ENCODE measurements at places on chromosomes 11 and 22.

GRCh38 chr11:19196432-19196831, 5.4 kb downstream of the CSRP3 start:
- DNase-seq: no peak

GRCh38 chr22:35131525-35132000, 65.6 kb downstream of the ISX start:
- DNase-seq: no peak

DNA sequence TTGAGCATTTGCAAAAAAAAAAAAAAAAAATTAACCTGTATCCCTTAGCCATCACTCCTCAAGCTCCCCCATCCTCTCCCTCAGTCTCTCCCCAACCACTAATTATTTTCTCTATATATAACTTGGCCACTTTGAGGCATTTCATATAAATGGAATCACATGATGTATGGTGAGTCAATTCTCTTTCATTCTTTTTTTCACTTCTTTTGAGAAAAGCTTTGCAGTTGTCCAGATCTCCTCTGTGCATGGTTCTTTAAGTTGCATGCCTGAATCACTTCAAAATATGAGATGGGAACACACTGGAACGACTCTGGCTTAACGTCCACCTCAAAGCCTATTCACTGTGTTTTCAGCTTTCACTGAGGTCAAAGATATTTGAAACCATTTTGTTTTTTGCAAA, 40.7 kb downstream of the SHANK2 start:
- no peak for DNase-seq

GRCh38 chr11:129374993-129375750, 476 bp upstream of the BARX2 start:
- DNase-seq: peak; percentile 62

GRCh38 chr11:113873236-113873626, 2.1 kb downstream of the USP28 start:
- DNase-seq: no peak

DNA sequence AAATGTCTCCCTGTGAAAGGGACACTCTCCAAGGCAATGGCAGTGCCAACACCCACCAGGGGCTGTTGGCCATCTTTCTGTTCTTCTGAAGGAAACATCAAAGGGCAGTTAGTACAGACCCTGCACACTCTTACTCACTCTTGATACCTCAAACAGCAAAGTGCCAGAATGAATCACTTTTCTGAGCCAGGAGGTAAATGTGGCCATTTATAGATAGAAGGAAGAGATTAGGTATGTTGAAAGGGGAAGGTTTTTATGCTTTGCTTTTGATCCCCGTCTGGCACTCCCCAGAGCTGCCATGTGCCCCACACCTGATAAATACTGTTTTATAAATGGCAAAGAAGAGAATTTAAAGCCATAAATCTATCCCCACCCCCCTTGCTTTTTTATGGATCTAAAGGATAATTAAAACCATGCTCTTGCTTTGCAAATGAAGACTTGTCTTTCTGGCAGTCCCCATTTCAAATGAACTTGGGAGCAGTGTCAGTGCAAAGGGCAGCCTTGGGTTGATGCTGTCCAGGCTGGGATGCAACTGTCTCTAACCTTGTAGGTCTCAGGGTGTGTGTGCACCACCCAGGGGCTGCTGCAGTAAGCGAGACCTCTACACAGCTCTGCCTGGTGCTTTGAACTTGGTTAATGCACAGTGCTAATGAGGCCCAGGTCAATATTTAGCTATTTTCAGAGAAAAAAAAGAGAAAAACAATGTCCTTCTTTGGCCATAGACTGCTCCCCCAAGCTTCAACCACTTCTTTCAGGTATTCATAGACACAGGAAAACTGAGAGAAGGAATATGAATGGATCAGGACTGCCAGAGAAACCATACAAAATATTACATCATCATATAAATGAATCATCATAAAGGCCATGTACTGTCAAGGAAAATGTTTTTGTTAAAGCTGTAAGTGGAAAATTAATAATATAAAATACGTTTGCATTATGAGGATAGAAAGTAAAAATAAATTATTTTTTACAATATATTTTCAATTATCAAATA, 207.5 kb downstream of the ETS1 start:
- DNase-seq: no peak

DNA sequence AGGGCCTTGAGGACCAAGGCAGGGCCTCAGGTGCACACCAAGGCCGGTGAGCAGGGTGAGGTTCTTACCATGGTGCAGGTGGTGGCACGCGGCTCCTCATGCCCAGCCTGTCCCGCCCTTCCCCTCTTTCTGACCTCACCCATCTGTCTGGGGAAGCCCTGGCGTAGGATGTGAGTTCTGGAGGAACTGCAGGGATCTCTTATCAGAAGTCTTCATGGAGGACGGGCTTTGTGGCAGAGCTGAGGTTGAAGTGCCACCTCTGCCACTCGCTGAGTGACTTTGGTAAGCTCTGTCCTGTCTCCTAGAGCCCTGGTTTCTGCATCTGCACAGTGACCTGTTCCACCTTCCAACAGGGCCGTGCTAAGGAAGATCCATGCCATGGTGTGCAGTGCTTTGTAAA, 49.1 kb downstream of the LRRC32 start:
- DNase-seq: no peak

GRCh38 chr22:46416520-46416871, 81.0 kb downstream of the TRMU start:
- DNase-seq: no peak

- no peak for DNase-seq
Observed at GRCh38 chr11:108025387-108026080, 16.8 kb downstream of the CUL5 start.

- no peak for DNase-seq
Observed at GRCh38 chr11:80816454-80816847, 1375.6 kb upstream of the TENM4 start.

DNA sequence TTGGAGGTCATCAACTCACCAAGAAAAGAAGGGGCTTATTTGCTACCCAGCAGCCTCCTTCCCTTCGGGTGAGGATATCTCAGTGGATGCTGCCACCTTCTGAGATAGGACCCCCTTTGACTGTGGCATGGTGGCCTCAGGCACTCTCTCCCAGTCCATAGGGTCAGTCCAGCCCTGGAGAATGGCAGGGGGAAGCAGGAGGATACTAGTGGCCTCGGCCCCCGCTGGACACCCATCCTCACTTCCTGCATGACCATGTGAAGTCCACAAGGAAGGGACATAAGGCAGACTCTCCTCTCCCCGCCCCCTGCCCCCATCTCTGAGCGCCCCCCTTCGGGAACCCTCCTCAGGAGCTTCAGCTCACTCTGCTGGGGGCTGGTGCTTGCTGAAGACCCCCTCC, 24.4 kb downstream of the TPBGL start:
- DNase-seq: no peak

- no peak for DNase-seq
Observed at GRCh38 chr11:133930767-133931448, 25.9 kb downstream of the IGSF9B start.

- no peak for DNase-seq
Observed at GRCh38 chr22:26479043-26479791, 4.4 kb downstream of the HPS4 start.

DNA sequence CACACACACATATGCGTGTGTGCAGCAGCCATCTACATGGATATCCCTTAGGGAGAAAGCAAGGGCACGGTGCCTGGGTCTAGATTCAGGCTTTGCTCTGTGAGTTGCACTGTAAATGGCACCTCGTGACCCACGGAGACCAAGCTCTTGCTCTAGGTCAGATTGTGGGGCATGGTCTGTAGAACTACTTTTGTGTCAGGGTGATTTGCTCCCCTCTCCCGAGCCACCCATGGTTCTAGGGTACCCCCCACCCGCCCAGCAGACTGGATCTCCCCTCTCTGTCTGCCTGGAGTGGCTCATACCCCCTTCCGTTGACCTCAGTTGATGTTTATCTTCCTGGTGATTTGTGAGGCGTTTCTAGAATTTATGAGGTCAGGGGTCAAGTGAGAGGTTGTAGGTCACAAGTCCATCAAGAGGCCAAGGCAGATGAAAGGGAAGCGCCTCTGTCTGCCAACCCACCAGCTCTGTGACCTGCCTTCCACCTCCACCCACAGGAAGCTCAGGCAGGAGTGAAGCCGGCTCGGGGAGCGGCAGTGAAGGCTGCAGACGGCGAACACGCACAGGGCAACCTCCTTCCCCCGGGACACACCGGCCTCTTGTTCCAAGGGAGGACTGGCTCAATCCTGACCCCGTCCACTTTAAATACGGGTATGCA, 76.2 kb upstream of the TTLL12 start:
- no peak for DNase-seq

DNA sequence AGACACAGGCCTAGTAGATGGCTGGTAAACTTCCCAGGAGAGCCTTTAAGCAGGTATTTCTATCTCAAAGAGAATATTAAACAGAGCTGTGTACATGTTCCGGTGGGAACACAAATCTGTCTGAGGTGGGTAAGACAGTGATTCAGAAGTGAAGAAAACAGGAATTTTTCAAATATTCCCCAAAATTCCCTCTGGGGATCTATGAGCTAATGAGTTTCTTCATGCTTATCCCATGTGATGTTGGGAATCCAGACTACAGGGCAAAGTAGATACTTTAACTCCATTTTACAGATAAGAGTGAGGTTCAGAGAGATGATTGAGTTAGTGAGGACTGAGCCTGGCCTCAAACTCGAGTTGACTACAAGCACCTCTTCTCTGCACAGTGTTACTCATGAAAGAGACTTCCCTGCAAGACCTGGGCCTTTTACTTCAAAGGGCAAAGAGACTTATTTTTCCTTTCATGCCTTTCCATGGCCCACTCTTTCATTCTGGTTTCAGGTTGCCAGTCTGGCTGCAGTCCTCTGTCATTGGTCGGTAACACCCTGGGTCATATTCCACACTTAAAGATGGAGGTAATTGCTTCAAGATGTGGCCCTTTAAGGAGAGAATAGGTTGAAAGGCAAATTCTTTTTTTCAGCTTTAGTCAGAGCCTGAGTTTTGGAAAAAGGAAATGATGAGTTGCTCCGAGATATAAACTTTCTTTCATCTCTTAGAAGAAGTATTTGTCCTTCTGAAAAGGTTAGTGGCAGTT, 70.1 kb downstream of the CYB5R2 start:
- peak; percentile 15 for DNase-seq

GRCh38 chr11:130999086-130999485, 82.8 kb upstream of the SNX19 start:
- DNase-seq: no peak

GRCh38 chr11:81253244-81253643, 1480.4 kb downstream of the FAM181B start:
- DNase-seq: no peak

GRCh38 chr11:15649371-15650104, 534.8 kb downstream of the INSC start:
- no peak for DNase-seq

DNA sequence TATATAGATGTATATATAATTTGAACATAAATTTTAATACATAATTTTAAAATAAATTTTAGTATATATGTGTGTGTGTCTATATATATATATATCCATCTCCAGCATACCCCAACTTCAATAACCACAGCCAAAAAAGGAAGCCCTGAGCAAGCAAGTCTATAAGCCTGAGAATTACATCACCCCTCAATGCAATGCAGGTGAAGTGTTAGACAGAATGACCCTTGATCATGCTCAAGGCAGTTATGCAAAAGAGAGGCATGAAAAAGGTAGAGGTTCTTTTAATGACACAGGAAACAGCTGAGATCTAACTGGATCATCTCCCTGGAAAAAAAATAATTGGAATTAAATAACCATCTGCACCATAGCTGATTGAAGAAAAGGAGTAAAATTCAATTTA, 557.9 kb upstream of the ANO5 start:
- DNase-seq: no peak

DNA sequence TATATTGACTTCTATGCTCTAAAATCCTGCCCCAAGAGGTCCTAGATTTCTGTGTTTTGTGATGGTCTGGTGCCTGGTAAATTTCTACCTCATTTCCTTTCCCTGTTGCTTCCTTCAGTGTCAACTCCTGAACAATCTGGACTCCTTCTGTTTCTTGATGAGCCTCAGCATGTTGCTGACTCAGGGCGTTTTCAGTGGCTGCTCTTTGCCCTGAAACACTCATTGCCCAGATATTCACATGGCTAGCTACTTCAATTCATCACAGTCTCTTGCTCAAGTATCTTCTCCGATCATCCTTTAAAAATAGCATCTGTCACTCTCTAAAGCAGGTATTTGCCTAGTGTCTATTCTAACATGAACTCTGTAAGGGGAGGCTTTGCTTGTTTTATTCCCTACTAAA, 526.3 kb upstream of the RAG2 start:
- no peak for DNase-seq

- DNase-seq: no peak
Observed at GRCh38 chr11:124195189-124195734, 12.1 kb downstream of the OR10D3 start.

DNA sequence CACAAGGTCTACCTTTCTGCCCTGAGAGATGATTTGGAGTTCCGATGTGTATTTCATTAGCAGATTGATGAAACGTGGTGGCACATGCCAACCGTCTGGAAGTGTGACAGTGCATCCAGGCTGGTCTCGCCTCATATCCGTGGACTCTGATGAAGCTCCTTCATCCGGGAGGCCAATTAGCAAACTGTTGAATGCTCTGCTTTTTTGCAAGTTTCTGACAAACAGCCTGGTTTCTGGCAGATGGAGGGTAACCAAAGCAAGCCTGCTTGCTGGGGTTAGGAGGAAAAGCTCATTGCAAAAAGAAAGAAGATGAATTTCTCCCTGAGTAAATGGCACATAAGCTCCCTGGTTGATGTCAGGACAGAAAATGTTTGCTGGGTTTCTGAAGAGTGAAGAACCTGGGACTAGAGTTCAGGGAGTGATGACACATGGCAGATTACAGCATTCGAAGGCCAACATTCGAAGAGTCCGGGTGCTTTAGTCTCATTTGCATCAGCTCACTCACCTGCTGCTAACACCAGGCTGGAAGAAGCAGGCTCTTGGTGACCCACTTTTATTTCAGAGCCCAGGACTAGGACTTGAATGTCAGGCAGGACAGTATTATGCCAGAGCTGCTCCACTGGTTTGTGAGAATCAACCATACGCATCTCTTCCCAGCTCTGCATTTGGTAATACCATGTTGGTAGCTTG, 135.9 kb upstream of the TTC12 start:
- no peak for DNase-seq

DNA sequence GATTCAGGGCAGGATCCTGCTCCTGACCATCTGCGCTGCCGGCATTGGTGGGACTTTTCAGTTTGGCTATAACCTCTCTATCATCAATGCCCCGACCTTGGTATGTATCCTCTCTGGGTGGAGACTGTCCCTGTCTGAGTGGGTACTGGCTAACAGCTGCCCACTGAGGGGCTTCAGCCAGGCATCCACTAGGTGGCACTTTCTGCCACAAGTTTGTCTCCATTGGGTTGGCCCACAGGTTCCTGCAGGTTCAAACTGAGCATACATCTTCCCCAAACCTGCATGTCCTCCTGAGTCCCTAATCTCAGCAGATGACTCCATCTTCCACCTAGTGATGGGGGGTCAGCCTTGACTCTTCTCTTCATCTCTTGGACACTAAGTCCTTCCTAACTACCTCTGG, 4.4 kb downstream of the SLC2A11 start:
- DNase-seq: peak; percentile 39

- DNase-seq: no peak
Observed at GRCh38 chr11:111366560-111367410, 12.3 kb downstream of the POU2AF1 start.

Data from DMS79 treated with DMSO at 0.1 percent for 48 hours (cell line).